ENCODE measurements at places on chromosomes 4 and X.

DNA sequence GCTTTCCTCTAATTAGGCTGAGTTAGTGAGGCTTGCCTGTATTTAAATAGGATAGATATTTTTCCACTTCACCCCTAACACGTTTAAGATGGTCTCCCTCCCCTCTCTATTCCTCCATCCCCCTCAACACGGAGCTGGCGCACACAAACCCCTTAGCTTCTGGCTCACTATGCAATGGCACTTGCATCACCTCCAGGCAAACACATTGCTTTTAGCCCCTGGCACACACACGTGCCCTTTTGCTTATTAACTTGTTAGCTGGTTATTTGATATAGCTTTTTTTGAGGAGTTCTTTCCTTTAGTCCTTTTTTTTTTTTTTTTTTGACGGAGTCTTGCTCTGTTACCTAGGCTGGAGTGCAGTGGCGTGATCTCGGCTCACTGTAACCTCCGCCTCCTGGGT lies 94.3 kb downstream of the HDAC8 start:
- no peak for DNase-seq

DNA sequence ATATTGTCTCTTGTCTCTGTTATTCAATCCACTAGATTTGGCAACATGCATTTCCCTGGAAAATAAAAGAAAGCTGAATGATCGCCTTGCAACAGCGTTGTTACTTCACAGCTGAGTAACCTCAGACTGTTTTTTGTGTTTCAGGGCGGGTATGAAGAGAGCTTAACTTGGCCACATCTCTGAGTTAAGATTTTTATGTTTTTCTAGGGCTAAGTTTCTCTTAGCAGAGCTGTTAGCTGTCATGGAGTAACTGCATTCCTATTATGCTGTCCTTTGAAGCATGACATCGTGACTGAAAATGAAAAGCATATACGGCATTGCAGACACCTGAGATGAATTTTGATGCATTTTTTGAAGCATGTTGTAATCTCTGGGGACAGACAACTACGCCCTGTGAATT lies 1798.9 kb downstream of the PCDH7 start:
- DNase-seq: no peak

DNA sequence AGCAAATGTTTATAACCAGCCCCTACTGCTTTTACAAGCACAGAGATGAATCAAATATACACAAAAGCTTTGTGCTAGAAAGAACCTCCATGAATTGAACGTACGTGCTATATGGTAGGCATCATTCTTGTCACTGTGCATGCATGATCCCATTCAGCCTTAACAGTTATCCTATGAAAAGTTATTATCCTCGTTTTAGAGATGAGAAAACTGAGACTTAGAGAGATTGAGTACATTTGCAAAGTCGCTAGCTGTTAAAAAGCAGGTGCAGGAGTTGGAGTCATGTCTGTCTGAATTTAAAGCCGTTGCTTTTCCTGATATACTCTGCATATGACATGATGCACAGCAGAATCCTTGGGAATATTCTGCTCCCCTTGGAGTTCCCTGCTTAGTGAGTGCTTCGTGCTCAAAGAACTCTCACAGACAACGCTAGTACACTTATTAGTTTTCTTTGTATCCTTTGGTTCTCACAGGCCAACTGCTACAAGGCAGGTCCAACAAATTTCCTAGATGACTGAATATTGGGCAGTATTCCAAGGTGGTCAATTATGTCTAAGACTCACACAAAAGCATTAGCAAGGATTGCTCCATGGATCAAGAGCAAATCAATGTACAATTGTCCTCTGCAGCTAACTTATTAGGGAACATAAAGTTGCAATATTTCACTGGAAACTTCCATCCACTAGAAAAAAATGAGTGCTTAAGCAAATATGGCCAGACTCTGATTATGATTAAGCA lies 42.8 kb upstream of the TRIM2 start:
- DNase-seq: no peak

DNA sequence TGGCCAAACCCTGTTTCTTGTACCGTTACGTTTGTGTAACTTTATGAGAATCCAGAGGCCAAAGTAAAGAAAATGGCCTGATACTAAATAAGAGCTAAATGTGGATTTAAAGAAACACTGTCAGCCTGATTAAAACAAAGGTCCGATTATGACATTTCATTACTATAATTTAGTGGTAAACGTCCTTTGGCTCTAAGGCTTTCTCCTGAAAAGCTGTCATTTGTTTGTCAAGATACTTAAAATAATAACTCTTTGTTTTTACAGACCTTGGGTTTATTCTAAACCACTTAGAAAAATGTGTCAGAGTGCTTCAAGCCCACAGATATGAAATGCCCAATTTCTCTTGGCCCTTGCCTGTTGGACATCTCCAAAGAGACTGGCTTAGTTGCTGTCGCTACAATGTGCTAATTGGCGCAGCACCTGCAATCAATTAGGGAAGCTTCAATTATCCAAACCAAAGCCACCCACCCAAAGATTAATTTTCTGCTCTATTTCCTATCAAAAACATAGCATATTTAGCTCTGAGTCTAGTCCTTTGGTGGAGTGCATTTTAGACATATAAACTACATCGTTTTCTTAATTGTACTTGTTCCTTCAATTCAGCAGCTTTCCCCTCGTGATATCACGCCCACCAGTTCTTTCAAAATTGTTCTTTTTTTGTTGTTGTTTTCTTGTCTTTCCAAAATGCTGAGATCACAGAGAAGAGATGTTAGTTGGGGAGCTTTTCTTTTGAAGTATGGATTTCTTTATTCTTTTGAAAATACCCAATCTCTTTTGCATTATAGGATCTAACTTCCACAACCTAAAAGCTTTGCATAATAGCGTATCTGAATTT lies 13.6 kb downstream of the SMIM20 start:
- no peak for DNase-seq

DNA sequence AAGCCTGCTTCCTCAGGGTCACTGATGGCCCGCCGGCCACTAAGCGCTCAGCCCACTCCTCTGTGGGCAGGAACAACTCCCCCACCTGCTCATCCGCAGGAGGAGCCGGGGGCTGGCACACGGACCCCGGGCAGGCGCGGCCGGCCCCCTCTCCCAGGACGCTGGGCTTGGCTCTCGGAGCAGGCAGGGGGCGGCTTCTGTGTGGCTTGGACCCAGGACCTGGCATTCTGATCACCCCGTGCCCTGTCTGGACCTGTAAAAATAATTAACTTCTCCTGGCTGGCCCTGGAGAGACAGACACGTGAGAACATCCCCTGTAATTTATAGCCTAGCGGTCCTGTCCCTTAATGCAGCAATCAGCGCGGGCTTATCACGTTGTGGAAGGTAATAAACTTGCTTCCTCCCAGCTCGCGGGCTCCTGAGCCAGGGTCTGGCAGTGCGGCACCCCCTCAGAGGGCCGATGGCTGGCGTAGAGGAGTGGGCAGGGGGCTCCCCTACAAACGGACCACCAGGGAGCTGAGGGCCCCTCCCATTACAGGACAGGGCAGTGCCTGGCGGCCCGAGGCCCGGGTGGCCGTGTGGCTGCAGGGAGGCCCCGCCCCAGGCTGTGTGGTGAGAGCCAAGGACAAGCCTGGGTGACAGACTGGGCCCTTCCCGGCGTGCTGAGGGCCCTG lies 84.5 kb upstream of the NKX1-1 start:
- DNase-seq: no peak

DNA sequence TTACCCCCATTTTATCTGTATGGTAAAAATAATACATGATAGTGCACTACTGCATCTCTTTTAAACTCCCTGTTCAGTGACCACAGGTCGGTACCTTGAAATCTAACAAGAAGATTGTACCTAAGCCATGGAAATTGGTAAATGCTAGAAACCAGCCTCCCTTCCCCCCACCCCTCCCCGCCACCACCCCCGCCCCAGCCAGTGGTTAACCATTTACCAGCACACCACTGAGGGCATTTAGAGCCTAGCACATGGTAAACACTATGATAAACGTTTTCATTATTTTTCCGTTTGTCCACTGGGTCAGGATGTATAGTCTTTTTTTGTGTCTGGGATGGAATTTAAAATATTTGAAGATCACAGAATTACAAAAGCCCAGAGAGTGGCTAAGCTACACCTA lies 703 bp upstream of the FTSJ1 start:
- DNase-seq: no peak

GRCh38 chrX:71669492-71669891 lies 2.1 kb downstream of the LOC101059915 start:
- DNase-seq: no peak

- DNase-seq: no peak
Measured at GRCh38 chrX:139898334-139898733, 34.5 kb downstream of the ATP11C start.

- no peak for DNase-seq
Measured at GRCh38 chr4:176276710-176277109, 7.7 kb upstream of the ASB5 start.

DNA sequence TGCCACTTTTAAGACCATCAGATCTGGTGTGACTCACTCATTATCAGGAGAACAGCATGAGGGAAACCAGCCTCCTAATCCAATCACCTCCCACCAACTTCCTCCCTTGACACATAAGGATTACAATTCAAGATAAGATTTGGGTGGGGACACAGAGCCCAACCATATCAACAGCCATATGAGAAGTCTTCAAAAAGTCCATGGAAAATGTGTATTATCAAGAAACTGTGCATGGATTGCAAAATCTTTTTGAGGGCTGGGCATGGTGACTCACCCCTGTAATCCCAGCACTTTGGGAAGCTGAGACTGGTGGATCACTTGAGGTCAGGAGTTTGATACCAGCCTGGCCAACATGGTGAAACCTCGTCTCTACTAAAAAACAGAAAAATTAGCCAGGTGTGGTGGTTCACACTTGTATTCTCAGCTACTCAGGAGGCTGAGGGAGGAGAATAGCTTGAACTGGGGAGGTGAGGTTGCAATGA lies 17.8 kb upstream of the RPL39 start:
- no peak for DNase-seq

- peak; percentile 58 for DNase-seq
Measured at GRCh38 chr4:153084980-153085630, 119.1 kb upstream of the TRIM2 start.

DNA sequence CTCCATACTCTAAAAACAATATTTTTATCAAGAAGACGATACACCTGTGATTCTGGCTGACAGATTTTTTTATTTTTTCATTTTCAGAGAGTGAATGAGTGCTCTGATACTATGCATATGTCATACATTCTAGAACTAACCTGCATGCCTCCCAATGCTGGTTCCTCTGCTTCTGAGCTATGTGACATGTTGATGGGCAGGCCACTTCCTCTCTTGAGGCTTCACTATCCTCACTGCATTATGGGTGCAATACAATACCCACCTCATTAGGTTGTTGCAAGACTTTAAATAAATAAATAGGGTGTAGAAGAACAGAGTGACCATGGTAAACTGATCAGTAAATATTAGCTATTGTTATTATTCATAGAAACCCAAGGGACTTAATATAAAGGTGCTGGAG lies 408.3 kb downstream of the HNRNPD start:
- no peak for DNase-seq

DNA sequence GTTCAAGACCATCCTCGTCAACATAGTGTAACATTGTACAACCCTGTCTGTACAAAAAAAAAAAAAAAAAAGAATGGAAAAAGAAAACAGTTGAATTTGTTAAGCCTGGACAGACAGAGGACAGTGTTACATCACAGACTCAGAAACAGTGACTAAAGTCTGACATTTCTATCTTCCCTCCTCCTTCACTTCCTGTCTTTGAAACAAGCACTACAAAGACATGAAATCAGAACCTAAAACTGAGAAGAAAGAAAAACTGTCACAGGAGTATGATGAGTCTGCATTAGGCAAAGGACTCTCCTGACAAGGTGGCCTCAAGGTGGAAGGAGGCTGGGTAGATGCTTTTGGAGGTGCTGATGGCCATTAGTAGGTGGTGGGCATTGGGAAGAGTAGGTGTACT lies 126.7 kb downstream of the RBM47 start:
- DNase-seq: no peak

GRCh38 chr4:71237641-71238040 lies 101.2 kb upstream of the SLC4A4 start:
- no peak for DNase-seq

DNA sequence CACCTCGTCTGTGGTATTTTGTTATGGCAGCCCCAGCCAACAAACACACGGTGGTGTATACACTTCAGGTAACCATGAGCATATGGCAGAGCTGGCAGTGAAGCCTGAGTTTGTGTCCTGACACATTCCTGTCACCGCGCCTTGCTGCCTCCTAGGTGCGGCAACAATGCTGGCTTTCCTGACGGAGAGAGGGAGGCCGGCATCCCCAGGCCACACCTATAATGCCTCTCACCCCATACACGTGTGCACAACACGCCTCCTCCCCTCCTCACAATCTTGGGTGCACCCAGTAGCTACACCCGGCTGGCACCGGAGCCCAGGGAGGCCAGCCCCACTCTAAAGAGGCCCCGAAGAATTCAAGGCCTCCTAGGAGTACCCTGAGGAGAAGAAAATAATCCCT lies 158.5 kb downstream of the NSUN7 start:
- DNase-seq: no peak

- no peak for DNase-seq
Measured at GRCh38 chr4:34181891-34182290, 2062.4 kb downstream of the ARAP2 start.

DNA sequence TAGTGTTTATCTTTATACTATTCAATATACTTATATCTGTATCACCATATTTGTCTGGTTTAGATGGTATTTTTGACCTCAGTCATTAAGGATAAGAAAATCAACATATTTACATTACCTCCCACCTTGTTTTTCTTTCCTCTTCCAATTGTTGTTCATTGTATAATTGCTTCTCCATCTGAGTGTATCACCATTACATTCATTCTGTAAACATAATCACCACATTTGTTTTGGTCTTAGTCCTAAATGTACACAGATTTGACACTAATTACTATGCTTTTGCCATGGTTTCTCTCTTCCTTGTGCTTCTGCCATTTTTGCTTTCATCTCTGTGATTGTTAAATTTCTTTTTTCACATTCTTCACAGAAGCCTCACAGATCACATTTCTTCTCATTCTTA lies 12.7 kb downstream of the ARMCX6 start:
- DNase-seq: no peak

GRCh38 chrX:24266996-24267395 lies 46.9 kb downstream of the SUPT20HL2 start:
- DNase-seq: no peak

DNA sequence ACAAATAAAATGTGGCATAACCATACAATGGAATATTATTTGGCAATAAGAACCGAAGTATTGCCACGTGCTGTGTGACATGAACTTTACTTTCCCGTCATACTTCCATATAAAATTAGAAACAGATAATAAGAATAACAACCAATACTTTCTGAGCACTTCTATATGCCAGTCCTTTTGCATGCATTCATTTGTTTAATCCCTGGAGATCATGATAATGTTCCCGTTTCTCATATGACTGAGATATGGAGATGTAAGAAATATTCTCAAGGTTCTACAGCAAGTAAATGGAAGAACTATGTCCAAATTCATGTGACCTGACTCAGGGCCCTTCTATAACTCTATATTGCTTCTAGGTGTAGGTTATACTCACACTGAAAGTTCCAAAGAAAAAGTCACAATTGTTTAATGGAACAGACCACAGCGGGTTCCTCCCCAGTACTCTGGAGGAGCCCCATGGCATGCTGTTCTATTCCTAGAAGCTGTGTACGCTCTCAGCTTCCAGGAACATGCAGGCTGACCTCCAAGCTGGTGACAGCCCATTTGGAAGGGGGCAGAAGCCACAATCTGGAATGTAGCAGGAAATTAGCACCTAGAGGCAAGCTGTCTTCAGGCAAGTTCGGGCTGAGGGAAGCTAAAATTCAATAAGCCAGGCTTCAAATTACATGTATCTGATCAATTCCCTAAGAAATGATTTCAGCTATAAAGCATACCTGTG lies 31.5 kb downstream of the QDPR start:
- no peak for DNase-seq

GRCh38 chr4:55069248-55069647 lies 56.1 kb downstream of the KDR start:
- no peak for DNase-seq

- no peak for DNase-seq
Measured at GRCh38 chr4:62531731-62532130, 1331.6 kb downstream of the ADGRL3 start.

Measured in HS-27A (cell line).